ENCODE measurements at places on chromosomes 2 and 18. TPM values are rescaled to one million over a fixed set of nuclear protein-coding genes. Genes with fewer than 3 reads are reported as not detected.

GRCh38 chr2:60883896-60884295 lies 2.5 kb downstream of the REL start:
- no peak for DNase-seq

DNA sequence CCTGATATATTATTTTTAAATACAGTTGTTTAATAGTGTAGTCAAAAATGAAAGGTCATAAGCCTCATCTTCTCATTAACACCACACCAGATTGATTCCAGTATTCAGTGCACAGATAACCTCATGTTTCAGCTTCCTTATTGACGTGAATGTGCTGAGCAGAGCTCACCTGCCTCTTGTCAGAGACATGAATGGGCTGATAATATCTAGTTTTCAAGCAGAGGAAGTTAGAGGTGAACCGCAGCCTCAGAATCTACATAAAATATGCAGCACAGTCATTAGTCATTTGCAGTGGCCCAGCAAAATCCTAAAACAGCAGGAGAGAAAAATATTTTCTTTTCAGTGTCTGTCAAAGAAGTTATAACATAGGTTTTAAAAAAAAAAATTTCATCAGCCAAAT lies 216.2 kb downstream of the GBX2 start:
- DNase-seq, result no peak

- peak; percentile 50 for DNase-seq
These were observed 1.2 kb upstream of the BCL11A start for GRCh38 chr2:60554646-60555065.

DNA sequence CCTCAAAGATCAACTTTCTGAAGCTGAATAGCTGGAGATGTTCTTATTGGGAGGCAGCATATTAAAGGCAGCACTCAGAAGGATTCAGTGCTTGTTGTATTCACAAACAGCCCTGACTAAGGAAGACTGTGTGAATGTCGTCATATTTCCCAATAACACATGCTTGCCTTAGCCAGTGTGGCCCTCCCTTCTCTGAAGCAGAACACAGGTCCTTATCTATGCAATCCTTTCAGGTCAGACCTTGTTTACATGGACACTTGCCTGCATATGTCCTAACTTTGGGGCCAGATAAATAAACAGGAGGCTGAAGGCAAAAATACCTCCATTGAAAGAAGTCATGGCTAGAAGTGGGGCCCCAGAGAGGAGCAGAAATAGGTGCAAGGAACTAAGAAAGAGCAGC lies 97.2 kb downstream of the SLC4A3 start:
- DNase-seq, result no peak

- DNase-seq, result no peak
These were observed 31.0 kb upstream of the NCKAP5 start for GRCh38 chr2:133599211-133599803.

DNA sequence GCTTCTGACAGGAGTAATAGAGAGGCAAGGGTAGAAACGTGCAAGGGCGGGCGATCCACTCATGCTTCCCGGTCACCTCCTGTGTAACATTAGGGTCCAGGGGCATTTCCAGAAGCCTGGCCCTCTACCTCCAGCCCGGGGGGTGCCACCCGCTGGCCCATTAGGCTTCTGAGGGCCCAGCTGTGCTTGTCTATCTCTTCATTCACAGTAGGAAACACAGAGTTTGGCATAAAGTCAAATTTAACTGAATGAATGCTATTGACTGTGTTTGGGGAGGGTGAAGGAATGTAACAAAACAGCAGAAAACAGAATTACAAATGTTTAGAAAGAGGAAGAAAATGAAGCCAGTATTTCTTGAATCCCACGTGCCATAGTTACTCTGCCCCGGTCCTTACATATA lies 112.4 kb upstream of the SLC66A3 start:
- DNase-seq, result no peak

LIMS4 gene
- not detected for total RNA-seq

UGT1A9 gene
- total RNA-seq, result not detected
